Ascending aorta (tissue), 2 donors: ENCODE measurements at places on chromosomes 2 and 18. TPM values are rescaled to one million over a fixed set of nuclear protein-coding genes. Genes with fewer than 3 reads are reported as not detected.

DNA sequence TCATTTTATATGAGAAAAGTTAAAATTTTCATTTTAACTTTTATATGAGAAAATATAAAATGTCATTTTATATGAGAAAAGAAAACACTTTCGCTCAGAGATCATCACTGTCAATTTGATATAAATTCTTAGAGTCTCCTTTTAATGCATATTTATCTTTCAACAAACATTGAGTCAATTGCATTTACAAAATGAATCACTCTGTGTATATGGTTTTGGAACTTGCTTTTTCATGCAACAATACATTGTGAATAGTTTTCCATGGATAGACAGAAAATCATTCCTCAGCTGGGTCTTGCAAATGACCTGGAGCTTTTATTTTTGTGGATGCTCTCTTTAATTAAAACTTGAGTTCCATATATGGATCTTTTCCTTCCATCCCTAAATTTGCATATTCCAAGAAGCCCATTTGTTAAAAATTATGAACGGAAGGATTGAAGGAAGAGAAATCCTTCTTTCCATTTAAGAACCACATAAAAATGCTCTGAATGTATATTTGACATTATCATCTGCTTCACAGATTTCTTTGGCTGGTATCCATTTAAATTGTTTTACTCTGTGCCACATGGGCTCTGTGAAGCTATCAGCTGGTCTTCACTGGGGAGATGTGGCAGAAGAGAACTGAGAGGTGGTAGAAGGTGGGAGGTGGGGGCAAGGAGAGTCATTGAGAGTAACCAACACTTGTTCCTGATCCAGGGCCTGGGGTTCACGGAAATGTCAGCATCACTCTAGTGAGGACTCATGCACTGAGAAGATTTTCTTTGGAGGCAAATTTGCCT, 104.1 kb downstream of the QPCT start:
- no peak for DNase-seq

GRCh38 chr2:227031379-227031778, 132.6 kb downstream of the COL4A4 start:
- no peak for DNase-seq

GRCh38 chr18:26865557-26865956, at the start of gene AQP4:
TSS of gene AQP4 (minus strand) at chr18:26865707. CDS start at chr18:26865689, 18 bp downstream.
- DNase-seq: no peak

- no peak for DNase-seq
Observed at GRCh38 chr2:58428096-58429013, 187.2 kb upstream of the FANCL start.

- no peak for DNase-seq
Observed at GRCh38 chr2:200814917-200815316, 3.2 kb downstream of the BZW1 start.

DNA sequence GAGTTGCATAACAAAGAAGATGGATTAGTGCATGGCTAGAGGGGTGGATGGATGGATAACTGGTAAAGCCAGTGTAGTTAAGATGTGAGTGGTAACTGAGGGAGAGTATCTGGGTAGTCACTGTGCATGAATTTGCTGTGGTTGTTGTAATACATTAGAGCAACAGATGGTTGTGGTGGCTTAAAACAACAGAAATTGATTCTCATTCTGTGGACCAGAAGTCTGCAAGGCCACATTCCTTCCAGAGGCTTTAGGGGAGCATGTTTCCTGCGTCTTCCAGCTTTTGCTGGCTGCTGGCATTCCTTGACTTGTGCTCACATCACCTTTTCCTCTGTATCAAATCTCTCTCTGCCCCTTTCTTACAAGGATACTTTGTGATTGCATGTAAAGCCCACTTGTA, 155.4 kb downstream of the ASB1 start:
- DNase-seq: no peak

DNA sequence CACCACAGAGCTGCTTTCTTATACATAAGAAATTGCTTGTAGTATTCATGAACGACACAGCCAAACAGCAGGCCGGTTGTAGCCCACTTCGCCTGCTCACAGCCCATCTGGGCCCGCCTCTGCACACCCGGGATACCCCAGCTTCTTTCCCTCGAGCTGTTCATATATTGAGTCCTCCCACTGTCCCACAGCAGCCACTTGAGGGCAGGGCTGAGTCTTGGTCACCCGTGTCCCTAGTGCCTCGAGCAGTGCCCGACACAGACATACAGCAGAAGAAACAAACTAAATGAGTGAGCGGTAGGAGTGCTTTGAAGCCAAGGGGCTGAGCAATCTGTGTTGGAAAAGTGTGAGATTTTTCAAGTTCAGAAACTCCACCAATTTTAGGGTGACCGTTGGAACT, 251.4 kb downstream of the KLHL29 start:
- no peak for DNase-seq

GRCh38 chr2:23591111-23591510, 206.1 kb downstream of the KLHL29 start:
- no peak for DNase-seq

- peak; percentile 52 for DNase-seq
Observed at GRCh38 chr18:13394801-13395200, 176.2 kb downstream of the LDLRAD4 start.

DNA sequence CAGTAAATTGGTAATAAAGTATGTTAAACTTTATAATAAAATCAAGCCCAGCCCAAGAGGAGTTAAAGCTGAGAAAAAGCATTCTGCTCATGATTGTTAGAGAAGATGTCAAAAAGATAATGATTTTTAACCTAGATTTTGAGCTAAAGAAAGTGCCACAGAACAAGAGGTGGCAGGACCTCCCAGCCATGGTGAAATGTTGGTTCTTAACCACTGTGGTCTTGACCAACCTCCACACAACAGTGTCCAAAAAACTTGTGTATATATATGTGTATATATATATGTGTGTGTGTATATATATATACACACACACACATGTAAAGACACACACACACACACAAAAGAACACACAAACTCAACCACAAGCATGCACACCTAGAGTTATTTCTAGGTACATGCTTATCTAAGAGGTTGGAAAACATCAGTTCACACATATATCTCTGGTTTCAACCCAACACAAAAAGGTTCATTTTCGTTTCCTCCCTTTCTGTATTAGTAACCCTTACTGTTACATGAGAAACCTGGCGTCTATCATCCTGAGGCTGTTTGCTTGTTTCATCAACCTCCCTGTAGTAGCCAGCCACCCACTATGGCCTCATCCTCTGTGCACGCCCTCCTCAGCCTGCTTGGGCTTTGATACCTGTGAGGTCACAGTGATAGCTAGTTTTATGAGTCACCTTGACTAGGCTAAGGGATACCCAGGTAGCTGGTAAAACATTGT, 631.8 kb upstream of the ID2 start:
- no peak for DNase-seq

DNA sequence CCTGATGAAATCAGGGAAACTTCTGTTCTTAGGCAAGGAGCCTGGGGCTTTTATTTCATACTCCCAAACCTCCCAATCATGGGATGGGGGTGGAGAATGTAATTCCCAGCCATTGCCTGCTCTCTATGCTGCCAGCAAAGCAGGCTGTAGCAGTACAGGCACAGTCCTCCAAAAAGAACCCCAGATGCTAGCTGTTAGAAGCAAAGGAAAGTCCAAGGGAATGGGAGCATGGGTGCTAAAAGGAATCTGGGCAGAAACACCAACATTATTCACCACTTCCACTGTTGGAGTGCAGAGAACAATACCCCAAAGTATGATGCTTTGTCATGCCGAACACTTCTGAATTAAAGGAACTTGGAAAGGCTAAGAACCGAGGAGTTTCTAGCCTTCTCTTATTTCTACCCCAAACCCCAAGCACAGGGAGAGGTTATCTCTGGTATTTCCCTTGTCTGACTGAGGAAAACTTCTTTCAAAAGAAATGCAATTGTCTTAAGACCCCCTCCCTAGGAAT, 24.7 kb downstream of the MDH1 start:
- DNase-seq: no peak

GRCh38 chr2:62265106-62265505, 69.2 kb downstream of the B3GNT2 start:
- DNase-seq: no peak

Gene CKAP2L
- not detected for total RNA-seq

Gene LINC00305
- total RNA-seq: not detected

Gene SNRPD1
- total RNA-seq: 0.85 TPM

Gene SPATS2L
- 36.6 TPM for total RNA-seq

Gene DSG4
- total RNA-seq: not detected

Gene DSC2
- 4.4 TPM for total RNA-seq

Gene LIMS3
- total RNA-seq: 21.9 TPM
